Foreskin keratinocyte (primary cell): ENCODE measurements at places on chromosomes 16 and 17.

GRCh38 chr16:4588386-4588785, 26.3 kb downstream of the UBALD1 start:
- DNase-seq: no peak

DNA sequence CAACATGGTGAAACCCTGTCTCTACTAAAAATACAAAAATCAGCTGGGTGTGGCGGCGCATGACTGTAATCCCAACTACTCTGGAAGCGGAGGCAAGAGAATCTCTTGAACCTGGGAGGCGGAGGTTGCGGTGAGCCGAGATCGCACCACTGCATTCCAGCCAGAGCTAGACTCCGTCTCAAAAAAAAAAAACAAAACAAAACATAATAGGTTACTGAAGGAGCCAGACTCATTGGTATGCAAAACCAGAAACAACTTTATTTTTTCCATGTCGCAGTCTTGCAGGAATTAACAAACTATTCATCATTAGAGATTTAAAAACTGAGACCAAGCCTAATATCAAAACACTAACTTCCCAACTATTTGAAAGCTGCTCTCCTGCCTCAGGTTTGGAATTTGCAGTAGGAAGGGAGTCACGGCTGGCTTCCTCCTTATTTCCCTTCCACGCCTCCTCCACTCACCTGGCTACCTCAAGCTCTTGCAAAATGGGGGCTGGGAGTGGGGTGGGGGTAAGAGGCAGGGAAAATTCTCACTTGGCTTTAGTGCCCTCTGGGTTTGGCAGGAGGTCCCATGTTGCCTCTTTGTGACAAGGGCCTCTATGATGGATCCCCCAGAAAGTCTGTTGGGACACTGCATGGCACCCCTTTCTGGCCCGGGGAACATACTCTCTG, 34.1 kb upstream of the MYH10 start:
- no peak for DNase-seq

GRCh38 chr17:30344283-30345088, 10.6 kb upstream of the TMIGD1 start:
- DNase-seq: no peak

- no peak for DNase-seq
Observed at GRCh38 chr17:45223539-45224528, 2.1 kb downstream of the FMNL1 start.

- DNase-seq: no peak
Observed at GRCh38 chr17:82058230-82058854, 6.6 kb downstream of the GPS1 start.

DNA sequence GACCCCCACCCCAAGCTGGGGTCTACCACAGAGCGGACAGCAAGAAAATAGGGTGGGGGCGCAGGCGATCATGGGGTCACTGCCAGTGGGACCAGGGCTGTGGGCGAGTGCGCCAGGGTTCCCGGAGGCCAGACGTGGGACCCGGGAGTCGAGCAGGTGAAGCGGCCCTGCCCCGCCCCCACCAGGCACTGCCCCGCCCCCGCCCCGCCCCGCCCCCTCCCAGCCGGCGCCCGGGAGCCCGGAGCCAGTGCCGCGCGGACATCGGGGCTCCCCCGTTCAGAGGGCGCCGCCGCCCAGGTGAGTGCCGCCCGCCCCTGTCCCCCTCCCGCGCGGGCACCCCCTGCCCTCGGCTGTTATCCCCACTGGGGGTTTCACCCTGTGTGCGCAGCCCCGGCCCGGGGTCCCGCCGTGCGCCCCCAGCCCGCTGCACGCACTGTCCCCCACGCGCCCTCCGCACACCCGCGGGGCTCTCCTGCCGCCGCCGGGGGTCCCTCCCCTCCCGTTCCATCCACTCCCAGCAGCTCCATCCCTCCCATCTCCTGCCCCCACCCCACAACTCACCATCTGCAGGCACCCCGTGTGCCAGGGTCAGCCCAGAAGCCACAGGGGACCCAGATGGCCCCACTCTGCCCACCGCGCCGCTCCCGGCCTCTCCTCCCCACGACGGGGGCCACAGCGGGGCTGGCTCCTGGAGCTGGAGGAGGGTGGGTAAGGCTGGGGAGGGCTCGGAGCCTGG, at the start of gene SSTR5:
SSTR5 (plus strand) TSS at position 222 of the 736 bp plus-strand sequence. CDS start 6,122 bp downstream, outside the sequence.
- no peak for DNase-seq

DNA sequence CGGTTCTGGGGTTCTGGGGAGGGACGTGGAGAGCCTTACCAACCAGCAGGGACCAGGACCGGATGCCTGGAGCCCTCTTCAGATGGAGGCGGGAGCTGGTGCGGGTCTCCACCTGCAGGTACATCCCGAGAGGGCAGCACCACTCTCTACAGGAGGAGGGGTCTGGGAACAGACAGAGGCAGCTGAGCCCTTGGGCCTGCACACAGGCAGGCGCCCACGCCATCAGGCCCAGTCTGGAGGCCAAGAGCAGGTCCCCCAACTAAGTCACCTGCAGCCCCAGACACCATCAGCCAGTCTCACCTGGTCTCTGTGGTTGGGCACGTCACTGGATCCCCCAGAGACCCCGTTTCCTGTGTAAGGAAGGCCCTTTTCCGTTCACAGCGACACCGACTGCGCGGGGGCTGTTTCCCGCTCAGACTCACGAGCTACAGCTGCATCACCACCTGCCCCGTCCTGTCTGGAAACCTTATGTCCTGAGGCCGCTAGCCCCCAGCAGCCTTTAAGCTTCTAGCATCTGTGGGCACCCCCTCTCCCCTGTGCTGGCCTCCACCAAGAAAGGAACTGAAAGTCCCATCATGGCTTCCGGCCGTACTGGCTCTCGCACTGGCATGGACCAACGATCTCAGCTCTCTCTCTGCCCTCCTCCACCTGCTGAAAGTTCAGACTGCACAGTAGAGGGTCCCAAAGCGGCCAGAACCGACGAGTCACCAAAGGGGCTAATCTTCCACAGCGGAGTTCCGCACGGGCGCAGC, 1.2 kb downstream of the CYBC1 start:
- no peak for DNase-seq

- peak; percentile 58 for DNase-seq
Observed at GRCh38 chr16:29007730-29008593, 23.1 kb downstream of the LAT start.

DNA sequence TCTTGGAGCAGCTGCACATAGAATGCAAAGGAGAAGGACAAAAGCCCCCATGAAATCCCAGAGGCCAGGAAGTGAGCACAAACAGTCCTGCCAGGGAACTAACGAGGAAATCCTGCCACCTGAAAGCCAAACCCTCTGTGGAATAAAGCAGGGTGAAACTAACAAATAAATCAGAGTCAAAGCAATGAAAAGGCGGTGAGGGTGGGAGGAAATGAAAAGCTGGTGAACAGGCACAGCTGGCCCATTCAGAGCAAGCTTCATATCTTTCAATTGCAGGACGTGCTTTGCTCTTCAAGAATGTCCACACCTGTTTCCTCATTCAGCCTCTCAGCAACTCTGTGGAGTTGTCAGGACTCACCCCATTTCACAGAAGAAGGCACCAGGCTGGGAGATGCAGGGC, 108.1 kb downstream of the ABCC12 start:
- no peak for DNase-seq

DNA sequence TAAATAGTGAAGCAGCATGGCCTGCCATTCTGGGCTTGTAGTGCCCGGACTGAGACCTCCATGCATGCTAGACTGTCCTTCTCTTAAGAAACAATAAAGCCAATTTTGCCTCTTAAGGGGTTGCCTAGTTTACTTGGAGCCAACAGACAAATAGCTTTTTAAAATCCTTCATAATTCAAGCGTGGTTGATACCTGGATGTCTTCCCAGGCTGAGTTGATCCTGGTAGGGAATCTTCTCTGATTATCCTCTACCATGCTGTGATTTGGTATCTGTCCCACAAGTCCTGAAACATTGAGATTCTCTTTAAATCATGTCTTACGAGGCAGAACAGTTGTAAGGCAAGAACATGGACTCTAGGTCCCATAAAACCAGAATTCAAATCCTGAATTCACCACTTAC, 359.6 kb upstream of the CCL2 start:
- no peak for DNase-seq

DNA sequence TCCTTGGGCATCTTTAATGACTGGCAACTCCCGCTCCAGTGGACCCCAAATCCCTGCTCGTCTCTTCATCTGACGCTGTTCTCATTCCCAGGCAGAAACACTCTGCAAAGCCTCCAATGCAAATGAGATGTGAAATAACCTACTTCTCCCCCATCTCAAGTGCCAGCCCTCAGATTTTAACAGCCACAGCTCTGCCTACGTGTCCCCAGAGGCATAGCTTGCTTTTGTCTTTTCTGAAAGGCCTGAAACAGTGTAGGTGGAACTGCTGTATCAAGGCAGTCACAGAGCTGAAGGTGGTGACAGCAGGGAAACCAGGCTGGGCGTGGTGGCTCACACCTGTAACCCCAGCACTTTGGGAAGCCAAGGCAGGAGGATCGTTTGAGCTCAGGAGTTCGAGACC, 14.7 kb downstream of the RPH3AL start:
- no peak for DNase-seq

DNA sequence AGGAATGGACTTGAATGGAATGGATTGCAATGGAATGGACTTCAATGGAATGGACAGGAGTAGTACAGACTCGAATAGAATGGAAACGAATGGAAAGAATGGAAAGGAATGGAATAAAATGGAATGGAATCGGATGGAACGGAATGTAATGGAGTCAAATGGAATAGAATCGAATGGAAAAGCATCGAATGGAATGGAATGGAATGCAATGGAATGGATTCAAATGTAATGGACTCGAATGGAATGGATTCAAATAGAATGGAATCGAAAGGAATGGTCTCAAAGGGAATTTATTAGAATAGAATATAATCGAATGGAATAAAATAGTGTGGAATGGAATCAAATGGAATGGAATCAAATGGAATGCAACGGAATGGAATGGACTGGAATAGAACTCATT, 484.9 kb upstream of the WSB1 start:
- peak; percentile 10 for DNase-seq

DNA sequence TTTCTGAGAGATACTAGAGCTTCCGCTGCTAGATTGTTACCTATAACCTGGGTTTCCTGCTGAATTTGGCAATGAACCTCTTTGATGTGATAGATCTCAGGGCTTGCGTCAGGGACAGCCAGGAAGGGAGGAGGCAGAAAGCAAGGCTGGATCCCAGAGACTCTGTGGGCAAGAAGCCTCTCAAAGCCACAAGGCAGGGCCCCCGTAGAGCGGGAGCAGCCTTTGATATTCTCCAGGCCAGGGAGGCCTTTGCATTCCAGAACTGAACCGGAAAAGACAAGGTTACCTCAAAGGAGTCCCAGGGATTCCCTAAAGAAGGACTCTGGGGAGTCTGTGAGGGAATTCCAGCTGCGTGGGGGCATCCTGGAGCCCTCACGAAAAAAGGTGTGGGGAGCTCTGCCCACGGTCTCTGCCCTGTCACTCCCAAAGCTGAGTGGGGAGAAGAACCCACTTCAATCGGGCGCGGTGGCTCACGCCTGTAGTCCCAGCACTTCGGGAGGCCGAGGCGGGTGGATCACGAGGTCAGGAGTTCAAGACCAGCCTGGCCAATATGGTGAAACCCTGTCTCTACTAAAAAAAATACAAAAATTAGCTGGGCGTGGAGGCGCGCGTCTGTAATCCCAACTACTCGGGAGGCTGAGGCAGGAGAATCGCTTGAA, 14.3 kb upstream of the SCIMP start:
- no peak for DNase-seq

- DNase-seq: no peak
Observed at GRCh38 chr17:20994779-20995149, 48.0 kb downstream of the USP22 start.

DNA sequence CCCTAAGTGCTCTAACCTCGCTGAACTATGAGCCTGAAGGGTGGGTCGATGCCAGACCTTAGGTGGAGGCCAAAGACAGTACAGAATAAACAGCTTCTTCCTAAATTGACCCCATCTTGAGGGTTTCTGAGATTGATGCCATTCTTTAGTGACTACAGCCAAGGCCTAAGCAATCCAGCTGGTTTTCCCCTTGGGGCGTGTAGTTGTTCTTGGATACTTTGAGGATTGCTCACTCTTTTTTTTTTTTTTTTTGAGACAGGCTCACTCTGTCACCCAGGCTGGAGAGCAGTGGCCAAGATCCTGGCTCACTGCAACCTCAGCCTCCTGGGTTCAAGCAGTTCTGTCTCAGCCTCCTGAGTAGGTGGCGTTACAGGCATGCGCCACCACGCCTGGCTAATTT, 2.0 kb downstream of the OVCA2 start:
- DNase-seq: no peak

DNA sequence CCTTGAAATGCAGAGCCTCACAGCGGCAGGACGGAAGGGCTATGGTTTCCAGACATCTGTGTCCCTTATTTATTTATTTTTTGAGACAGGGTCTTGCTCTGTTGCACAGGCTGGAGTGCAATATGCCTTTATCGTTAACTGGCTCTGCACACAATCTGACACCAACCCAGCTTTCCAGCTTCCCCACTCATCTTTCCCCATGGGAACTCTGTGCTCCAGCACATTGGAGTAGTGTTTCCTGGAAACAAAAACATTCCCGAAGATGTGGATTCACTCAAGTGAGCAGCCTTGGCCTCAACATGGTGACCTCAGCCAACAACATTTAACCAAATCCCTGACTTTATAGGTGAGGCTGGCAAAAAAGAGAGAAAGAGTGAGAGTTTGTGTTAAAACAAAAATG, 307.1 kb downstream of the TMEM114 start:
- no peak for DNase-seq
